Natural killer cell (primary cell): ENCODE measurements at places on chromosomes 7 and 10. TPM values are rescaled to one million over a fixed set of nuclear protein-coding genes. Genes with fewer than 3 reads are reported as not detected.

DNA sequence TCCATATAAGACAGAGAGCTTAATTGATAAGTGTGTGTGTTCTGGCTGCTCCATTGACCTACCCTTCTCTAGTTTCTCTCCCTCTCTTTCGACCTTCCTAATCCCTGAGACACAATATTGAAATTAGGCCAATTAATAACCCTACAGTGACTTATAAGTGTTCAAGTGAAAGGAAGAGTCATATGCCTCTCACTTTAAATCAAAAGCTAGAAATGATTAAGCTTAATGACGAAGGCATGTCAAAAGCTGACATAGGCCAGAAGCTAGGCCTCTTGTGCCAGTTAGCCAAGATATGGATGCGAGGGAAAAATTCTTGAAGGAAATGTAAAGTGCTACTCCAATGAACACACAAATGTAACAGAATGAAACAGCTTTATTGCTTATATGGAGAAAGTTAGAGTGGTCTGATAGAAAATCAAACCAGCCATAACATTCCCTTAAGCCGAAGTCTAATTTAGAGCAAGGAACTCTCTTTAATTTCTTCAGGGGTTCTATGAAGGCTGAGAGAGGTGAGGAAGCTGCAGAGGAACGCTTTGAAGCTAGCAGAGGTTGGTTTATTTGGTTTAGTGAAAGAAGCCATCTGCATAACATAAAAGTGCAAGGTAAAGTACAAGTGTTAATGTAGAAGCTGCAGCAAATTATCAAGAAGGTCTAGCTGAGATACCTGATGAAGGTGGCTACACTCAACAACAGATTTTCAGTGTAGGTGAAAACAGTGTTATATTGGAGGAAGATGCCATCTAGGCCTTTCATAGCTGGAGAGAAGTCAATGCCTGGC lies 53.8 kb downstream of the ST7 start:
- peak; percentile 39 for DNase-seq

- no peak for DNase-seq
These were observed 499.0 kb upstream of the SEMA3D start for GRCh38 chr7:85685901-85686300.

- peak; percentile 26 for DNase-seq
These were observed 165.6 kb upstream of the KMT2E start for GRCh38 chr7:104848138-104848990.

GRCh38 chr10:132390921-132391675 lies 5.9 kb upstream of the PWWP2B start:
- DNase-seq, result no peak

- no peak for DNase-seq
These were observed 26.3 kb downstream of the HECW1 start for GRCh38 chr7:43138710-43139109.

DNA sequence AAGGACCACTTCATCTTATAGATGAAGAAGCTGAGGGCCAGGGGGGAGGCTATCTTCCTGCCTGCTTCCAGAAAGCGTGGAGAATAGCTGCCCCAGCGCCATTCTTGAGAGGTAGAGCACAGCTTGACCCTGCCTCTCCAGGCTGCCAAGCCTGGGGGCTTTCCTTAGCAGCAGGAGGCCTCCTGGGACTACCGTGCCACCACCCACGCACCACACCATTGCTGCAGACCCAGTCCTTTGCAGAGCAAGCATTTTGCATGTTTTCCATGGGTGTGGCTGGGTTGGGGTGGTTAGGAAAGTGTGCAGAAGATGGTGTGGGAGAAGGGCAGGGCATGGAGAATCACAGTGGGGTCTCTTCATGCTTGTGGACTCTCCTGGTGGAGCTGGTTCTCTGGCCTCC lies 64.9 kb downstream of the TBXAS1 start:
- DNase-seq, result no peak

- peak; percentile 91 for DNase-seq
These were observed 68.3 kb downstream of the CREM start for GRCh38 chr10:35194906-35195305.

- no peak for DNase-seq
These were observed 47.9 kb downstream of the TAF3 start for GRCh38 chr10:7866176-7866575.

RBP4 gene
- not detected for total RNA-seq

GRCh38 chr10:47079204-47079580 lies 168.0 kb downstream of the PTPN20 start:
- no peak for DNase-seq

GRCh38 chr10:55183993-55184392 lies 383.0 kb upstream of the PCDH15 start:
- no peak for DNase-seq

AUTS2 gene
- total RNA-seq, result 147 TPM

DNA sequence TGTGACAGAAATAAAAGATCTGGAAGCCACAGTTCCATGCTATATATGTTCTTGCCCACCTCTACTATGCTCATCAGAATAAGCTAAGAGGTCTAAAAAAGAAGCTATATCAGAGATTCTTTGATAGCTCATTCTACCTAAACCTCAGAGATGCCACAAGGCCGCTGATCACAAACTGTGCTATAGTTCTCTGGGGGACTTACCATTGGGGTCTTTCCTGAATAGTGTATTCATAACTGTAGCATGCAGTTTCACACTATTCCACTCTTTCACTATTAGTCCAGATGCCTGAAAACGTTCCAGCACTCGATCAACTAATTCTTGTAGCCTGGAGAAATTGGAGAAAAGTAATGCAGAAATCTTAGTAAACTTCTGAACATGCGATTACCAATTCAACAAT lies 44.5 kb upstream of the SPOCK2 start:
- no peak for DNase-seq

- no peak for DNase-seq
These were observed 10.1 kb upstream of the OPN4 start for GRCh38 chr10:86644152-86644793.

GRCh38 chr10:125222515-125223308 lies 62.3 kb upstream of the CTBP2 start:
- no peak for DNase-seq

DNA sequence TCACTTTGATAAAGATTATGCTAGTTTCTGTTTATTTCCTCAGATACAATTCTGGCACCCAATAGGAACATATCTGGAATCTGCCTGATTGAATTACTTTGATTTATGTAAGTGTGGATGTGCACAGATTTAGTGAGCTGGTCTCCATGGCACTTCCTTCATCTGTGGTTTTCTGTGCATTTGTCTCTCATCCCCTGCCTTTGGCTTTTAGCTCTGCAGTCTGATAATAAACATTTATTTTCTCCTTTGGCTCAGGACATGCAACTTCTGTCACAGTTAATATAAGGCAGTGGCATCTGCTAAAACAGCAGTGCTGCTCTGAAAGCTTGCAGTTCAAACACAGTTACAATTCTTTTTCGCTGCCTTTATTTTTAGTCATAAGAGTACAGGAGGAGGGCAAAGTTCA lies 273.7 kb upstream of the CHRM2 start:
- DNase-seq, result no peak

GRCh38 chr7:128205068-128205467 lies 36.0 kb upstream of the LEP start:
- no peak for DNase-seq

- peak; percentile 46 for DNase-seq
These were observed 41.4 kb upstream of the AP5Z1 start for GRCh38 chr7:4733936-4734528.

MYPN gene
- not detected for total RNA-seq

- DNase-seq, result no peak
These were observed 110.6 kb upstream of the ASAH2 start for GRCh38 chr10:50361946-50362345.

DNA sequence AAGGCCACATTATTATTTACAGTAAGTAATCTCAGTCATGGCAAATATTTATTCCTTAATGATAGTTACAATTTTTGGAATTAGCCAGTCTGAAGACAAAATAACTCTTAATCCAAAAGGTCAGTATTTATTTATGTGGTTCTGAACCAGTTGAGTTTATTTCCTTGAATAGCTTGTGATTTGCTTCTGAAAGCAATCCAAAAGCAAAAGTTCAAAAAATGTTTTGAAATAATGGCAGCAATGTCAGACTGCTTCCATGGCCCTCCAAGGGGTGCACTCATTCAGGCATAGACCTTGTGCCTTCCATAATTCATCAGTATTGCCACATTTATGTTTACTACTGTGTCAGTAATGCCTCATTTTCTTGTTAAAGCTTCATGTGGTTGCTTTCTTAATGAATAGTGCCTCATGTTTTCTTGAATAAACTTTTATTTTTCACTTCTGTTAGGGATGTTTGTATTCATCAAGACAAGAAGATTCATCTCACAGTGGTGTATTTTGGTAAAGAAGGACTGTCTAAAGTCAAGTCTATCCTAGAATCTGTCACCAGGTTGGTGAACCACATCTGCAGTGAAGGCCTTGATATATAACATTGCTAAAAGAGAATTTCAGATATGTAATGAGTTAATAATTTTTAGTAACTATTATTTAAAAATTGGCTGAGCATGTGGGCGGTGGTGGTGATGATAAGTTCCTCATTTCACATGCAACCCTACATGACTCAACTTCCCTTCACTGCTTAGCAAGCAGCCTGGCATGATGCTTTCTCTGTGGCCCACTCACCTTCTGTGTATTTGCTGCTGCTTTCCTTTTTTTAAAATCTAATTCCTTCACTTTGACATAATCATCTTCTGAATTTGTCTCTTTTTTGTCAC lies 22.0 kb downstream of the CSGALNACT2 start:
- DNase-seq, result no peak

GIGYF1 gene
- 101 TPM for total RNA-seq

TRIM50 gene
- total RNA-seq, result not detected

ADAM22 gene
- 5.4 TPM for total RNA-seq

PTPRN2 gene
- 2.5 TPM for total RNA-seq

DNA sequence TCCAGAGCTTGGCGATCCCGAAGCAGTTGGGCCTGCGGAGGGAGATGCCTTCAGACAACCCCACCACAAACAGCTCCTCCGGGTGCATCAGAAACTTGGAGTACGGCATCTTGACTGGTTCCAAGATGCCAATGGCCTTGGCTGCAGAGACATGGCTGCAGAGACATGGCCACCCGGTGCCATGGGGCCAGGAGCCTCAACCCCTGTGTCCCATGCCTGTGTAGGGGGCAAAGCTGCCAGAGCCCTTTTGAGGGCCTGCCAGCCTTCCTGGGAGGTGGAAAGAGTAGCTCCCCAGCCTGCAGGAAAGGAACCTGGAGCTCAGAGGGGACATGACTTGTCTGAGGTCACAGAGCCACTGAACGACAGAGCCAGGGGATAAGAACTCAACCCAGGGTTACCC lies 83.5 kb downstream of the RABGEF1 start:
- DNase-seq, result no peak

- DNase-seq, result no peak
These were observed 644.5 kb upstream of the GALNT17 start for GRCh38 chr7:70487428-70487827.

EBF3 gene
- total RNA-seq, result not detected

- DNase-seq, result no peak
These were observed 698.9 kb downstream of the GRID1 start for GRCh38 chr10:85667638-85668233.

- DNase-seq, result no peak
These were observed 261.5 kb downstream of the ELMO1 start for GRCh38 chr7:37187179-37187578.

MSS51 gene
- 4.5 TPM for total RNA-seq

DNA sequence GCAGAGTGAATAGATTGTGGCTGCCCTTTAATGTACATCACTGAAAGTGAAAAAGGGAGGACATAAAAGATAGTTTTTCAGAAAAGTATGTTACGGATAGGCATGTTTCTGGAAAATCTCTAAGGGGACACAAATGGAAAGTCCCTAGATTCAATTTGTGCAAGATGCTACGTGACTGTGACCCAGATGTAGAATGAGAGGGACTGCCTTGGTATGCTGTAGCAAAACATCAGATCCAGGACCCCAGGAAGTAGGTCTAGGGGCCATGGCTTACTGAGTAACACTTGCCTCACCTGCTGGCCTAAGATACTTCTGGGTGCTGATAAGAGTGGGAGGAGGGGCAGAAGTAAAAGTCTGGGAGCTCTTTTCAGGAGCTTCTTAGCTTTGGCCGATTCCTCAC lies 191.2 kb upstream of the PHYHIPL start:
- no peak for DNase-seq

- DNase-seq, result no peak
These were observed 34.9 kb upstream of the ETV1 start for GRCh38 chr7:14024406-14024805.

ANXA8 gene
- not detected for total RNA-seq

DNA sequence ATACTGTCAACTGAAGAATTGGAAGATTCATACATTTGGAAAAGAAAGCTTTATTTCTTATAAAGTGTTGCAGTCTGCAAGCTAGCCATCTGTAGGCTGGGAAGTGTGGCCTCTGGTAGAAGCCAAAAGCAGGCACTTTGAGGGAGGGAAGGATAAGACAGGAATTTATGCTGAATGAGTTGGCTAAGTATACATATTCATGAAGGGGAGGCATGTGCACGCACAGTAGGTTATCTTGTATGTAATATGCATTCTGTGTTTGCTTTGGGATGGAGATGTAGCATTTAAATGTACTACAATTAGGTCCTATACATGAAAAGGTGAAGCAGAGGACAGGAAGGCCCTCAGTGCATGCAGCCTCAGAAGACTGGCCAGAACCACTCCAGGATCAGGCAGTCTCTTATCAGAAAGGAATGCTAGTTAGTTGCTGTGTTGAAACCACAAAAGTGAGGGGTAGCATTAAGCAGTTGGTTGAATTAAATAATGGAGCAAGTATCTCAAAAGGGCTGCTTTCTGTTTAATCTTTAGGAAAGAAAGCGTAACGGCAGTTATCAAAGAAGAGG lies 40.9 kb downstream of the MYO3A start:
- no peak for DNase-seq

DNA sequence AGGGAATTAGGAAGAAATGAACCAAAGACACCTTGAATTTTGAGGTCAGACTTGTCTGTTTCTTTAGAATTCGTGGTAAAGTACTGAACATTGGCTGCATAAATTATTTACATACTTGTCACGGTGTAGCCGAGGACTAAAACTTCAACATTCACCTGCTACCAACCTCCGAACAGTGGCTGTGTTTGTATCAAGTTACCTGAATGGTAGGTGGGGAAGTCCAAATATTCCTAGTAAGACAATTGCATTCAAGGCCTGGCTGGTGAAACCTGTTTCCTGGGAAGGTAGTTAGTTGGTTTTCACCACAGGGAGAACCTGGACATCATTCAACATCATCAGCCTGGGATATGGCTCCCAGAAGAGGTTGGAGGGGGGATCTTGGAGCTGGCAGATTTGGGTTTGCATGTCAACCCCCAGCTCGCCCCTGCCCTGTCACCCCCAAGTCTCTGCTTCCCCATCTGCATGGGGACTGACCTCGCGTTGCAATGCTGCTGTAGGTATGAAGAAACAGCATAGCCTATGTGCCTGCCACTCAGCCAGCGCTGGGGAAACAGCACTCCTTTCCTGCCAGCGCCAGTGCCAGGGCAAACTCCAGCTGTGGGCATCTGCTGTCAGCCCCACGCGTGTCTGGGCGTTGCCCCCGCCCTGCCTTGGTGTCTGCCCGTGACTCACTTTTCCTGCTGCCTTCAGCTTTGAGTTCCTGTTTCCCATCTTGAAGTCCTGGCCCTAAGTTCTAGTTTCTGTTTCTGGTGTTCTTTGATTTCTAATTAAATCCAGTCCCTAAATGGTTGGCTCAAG lies 12.7 kb upstream of the LARP4B start:
- DNase-seq, result peak; percentile 25

GRCh38 chr7:91940171-91940570 lies 491 bp upstream of the AKAP9 start:
- DNase-seq, result peak; percentile 63
